Left renal pelvis (tissue), 4 donors: ENCODE measurements at places on chromosomes 12 and 14. TPM values are rescaled to one million over a fixed set of nuclear protein-coding genes. Genes with fewer than 3 reads are reported as not detected.

DNA sequence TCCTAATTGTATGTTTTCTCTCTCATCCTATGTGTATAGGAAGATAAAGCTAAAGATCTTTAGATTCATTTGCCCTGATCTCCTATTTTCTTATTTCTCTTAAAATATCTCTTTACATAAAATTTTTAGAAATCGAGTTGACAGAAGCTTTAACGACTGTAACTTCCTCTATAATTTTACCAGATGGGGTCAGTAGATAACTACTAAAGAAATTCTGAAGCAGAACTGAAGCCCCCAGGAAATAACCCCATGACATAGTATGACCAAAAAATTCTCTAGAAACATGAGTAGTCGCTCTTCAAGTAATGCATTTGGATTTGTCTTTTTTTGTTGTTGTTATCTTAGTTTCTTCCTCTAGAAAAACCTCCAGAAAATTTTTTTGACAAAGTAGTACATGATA, 288.0 kb downstream of the ERC1 start:
- DNase-seq = no peak

DNA sequence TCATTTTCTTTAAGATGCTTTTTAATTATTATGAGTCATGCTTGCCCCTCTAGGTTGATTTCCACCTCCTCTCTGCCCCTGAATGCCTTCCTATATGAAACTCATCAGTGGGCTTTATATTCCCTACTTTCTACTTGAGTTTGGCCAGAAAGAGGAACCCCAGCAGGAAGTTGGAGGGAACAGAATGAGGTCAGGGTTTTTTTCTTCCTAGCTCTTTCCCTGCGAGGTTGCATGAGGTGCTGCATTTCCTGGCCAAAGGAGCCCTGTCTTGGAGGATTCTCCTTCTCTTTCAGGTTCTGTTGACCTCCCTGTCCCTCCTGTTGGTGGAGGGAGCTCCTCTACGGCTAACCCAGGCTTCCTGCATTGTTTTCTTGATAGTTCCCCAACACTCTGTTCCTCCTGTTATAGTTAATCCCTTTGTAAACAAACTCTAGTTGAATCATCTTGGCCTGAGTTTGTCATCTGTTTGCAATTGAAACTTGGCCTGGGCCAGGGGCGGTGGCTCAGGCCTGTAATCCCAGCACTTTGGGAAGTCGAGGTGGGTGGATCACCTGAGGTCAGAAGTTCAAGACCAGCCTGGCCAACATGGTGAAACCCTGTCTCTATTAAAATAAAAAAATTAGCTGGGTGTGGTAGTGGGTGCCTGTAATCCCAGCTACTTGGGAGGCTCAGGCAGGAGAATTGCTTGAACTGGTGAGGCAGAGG, 15.3 kb upstream of the SPIC start:
- DNase-seq = no peak

- peak; percentile 71 for DNase-seq
Measured at GRCh38 chr14:60249321-60250256, 568 bp downstream of the PPM1A start.

GRCh38 chr12:31620311-31620710, 29.4 kb upstream of the DENND5B start:
- no peak for DNase-seq

DNA sequence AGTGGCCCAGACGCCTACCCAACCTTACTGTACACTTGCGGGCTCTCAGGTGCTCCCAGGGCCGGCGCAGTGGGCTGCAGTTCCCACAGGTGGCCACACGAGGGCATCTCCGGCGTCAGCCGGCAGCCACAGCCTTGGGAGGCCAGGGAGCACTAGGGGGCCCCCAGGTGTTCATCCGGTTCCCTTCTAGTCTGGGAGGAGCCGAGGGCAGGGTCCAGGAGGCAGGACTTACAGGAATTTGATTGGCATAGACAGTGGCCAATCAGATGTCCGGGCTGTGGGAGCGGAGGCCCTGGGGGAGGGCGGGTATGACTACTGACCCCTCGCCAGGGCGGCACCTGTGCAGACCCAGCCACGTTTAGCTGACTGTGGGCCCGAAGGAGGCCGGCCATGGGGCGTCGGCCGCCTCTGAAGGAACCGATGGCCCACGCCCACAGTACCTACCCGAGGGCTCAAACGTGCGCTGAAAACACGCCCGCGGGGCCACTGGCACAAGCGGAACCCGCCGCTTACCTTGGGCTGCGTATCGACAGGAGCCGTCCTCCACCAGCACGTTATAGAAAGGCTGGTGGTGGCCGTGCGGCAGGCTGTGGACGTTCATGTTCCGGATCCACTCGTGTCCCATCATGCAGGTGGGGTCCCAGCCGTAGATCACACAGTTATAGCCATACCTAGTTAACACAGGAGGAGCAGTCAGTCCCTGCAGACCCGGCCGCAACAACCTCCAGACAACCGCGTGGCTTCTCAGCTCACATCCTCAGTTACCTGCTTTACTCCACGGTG, 34.8 kb downstream of the FBXO21 start:
- DNase-seq = peak; percentile 25

GRCh38 chr12:85920324-85920947, 46.3 kb downstream of the NTS start:
- DNase-seq = no peak

BEGAIN gene
- polyA plus RNA-seq = 2.2 TPM

- DNase-seq = no peak
Measured at GRCh38 chr12:127881371-127882140, 385.4 kb upstream of the TMEM132C start.

KRT5 gene
- polyA plus RNA-seq = 0.17 TPM

DNA sequence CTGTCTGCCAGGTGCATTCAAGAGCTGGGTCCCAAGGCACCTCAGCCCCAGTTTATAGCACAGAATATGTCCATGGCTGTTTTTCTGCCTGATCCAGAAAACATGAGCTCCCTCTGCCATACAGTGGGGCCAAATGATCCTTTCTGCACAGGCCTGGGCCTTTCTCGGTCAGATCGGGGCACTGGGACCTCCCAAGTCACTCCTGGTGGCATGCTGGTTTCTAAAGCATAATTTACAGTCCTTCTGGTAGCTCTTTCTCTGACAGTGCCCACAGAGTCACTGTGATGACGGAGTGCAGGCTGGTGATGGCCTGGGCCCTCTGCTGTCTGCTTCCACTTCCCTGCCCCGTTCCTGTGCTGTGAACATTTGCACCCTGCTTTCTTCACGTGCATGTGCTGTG, 99.2 kb downstream of the ADGRD1 start:
- DNase-seq = no peak

OAS2 gene
- 5.6 TPM for polyA plus RNA-seq

CACNA1C gene
- 10.2 TPM for polyA plus RNA-seq

GRCh38 chr12:105825141-105825540, 313.6 kb downstream of the NUAK1 start:
- no peak for DNase-seq

DNA sequence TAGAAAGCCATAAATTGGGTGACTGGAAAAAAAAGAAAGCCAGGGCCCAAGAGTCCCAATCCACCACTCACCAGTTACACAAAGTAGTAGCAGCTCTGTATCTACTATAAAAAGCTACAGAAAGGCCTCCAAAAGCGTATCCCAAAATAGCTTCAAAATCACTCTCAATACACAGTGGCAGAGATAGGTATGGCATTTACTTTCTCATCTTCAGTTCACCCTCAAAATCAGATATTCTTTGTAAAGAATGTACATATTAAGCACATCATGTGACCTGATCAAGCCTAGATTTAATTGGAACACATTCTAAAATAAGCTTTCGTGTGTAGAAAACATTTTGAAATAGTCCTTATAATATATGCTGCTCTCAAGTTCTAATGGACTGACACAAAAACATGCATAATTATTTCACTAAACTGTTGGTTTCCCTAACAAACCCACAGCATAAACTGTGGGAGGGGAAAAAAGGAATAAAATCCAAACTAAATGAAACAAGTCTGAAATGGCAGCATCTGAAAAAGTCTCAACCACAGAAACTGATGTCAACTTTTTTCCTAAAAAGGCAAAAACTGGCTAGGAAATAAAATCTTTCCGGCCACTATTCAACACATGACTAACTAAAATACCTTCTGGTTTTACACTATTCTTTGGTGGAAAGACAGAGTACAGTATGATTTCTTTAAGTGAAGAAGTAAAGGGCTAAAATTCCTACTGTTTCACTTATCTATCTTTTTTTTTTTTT, 25.9 kb downstream of the UBE2N start:
- no peak for DNase-seq

- DNase-seq = peak; percentile 39
Measured at GRCh38 chr14:25132732-25133422, 82.9 kb upstream of the STXBP6 start.

PROX2 gene
- polyA plus RNA-seq = 3.0 TPM

- DNase-seq = no peak
Measured at GRCh38 chr12:105454688-105455087, 124.2 kb downstream of the C12orf75 start.

DNA sequence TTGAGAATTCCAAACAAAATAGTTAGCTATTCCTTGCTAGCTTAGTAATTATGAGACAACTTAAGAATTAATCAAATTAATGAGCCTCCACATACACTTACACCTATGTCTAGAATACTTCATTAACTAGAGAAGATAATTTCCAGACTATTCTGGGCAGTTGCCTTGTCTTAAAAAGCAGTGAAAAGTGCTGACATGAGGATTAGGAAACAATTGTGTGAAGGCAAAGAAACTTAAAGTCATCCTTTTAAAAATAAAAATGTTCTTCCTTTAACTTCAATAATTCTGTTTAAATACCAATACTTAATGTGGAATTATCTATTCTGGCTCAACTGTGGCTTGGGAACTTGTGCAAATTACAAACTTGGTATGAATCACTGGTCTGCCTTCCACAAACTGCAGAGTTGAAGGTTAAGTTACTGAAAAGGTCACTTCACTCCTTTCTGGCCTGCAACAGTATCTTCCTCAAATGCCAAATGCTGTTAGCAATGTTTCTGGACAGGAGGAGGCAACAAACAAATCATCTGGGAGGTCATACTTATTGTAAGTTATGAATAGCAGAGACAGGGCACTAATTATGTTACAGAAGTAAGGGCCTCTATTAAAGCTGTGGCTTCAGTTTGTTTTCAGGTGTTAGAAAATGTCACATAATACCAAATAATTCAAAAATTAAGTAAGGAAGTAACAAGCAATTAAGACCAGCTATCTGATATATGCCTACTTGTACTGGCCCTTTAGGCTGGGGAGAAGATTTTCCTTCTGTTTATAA, 19.2 kb downstream of the PPTC7 start:
- DNase-seq = no peak

- no peak for DNase-seq
Measured at GRCh38 chr12:58695263-58695662, 225.0 kb downstream of the LRIG3 start.

OR11G2 gene
- not detected for polyA plus RNA-seq

ADAM21 gene
- 0.36 TPM for polyA plus RNA-seq

DNA sequence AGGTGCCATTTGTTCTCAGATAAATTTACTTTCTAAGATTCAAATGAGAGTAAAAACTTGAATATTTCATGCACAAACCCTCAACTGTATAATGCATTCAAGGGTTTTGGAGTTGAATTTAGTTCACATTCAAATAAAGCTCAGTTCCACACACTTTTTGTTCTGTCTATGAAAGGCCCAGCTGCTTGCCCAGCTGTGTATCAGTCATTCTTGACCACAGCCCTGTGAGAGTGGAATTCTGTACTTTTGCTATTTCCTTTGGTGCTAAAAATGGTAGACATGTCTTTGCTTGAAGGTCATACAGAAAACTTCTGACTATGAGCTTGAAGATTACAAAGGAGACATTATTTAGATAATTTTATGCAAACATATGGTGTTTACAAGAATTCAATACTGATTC, 110.4 kb downstream of the KCNC2 start:
- no peak for DNase-seq

DNA sequence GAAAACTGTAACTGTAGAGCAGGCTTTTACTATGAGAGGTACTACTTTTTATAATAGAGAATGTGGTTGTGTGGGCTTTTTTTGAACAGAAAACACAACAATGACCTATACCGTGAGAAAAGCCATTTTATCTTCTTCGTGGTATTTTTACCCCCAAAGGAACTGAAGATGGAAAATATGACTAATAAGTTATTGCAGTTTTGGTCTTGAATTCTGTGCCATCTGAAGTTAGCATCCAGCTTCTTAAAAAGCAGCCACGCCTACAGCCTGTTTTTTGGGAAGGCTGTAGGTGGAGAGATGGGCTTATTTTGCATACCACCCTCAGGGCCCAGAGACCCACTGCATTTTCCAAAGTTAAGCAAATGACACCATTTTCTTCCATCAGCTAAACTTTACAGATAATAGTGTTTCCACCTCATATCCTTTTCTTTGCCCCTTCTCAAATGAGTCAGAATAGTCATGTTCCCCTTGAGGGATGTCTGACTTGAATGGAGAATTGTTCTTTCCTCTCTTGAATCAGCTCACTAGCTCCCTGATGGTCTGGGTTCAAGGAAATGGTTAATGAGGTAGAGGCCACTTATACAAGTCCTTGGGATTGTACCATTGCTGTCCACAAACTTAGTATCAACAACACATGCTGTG, 53.0 kb downstream of the TBC1D30 start:
- no peak for DNase-seq

GRCh38 chr14:83873669-83874068, 1656.3 kb upstream of the FLRT2 start:
- DNase-seq = no peak

DNA sequence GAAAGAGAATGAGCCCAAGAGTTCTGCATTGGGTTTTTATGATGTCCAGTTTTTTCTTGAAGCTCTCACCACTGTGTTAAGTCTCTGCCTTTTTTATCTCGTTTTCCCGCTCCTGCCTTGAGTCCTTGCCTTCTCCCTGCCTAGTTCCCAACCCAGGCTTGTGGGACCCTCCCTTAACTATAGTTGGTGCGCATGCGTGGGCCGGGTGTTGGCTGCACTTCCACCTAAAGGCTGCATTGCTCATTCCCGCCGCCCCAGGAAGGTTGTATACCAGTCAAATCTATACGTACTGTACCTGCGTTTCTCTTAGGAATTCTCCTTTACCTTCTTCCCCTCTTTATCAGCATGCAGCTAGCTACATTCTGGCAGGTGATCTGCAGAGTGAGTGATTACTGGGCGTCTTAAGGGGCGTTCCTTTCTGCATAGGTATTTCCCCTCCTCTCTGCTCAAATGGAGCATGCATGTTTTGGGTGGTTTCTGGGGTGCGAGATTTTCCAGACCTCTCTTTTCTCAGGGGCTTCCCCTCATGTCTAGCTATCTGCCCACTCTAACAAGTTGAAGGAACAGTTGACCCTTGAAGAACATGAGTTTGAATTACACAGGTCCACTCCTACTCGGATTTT, 6.6 kb upstream of the REP15 start:
- DNase-seq = no peak

DNA sequence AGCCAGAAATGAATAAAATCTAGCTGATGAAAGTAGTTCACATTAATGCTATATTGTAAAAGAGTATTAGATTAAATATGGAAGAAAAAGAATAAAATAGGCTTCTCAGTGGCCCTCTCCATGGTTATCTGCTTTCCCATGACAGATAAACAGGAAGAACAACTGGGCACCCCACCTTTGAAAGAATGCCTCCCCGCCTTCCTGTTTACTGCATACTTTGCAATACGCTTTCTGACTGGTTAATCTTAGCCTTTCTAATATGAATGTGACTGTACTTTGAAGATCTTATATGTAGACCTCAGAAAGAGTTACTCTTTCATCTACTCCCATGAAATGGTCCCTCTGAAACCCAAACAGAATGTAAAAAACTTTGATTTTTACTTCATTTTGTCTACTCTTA, 34.1 kb upstream of the DAAM1 start:
- no peak for DNase-seq

- no peak for DNase-seq
Measured at GRCh38 chr12:55693323-55694187, 14.1 kb downstream of the ITGA7 start.
